ENCODE measurements at places on chromosomes 6 and 20. TPM values are rescaled to one million over a fixed set of nuclear protein-coding genes. Genes with fewer than 3 reads are reported as not detected.

GRCh38 chr6:163679012-163679660 lies 264.6 kb downstream of the QKI start:
- DNase-seq: no peak

DNA sequence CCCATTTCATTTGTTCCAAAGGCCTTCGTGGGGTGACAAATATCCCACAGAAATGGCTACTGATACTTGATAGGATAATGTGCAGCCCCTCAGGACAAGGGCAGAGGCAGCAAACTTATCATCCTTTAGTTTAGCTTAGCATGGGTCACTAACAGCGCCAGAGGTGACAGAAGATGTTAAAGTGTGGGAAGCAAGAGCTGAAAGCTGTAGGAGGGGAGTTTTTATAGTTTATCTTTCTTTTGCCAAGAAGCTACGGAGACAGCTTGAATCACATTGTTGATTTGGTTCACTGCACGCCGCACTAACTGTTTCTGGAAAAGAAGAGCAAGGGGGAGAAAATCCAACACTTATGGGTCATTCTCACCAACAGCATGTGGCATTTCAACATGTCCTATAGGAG lies 773.9 kb upstream of the MMS22L start:
- no peak for DNase-seq

DNA sequence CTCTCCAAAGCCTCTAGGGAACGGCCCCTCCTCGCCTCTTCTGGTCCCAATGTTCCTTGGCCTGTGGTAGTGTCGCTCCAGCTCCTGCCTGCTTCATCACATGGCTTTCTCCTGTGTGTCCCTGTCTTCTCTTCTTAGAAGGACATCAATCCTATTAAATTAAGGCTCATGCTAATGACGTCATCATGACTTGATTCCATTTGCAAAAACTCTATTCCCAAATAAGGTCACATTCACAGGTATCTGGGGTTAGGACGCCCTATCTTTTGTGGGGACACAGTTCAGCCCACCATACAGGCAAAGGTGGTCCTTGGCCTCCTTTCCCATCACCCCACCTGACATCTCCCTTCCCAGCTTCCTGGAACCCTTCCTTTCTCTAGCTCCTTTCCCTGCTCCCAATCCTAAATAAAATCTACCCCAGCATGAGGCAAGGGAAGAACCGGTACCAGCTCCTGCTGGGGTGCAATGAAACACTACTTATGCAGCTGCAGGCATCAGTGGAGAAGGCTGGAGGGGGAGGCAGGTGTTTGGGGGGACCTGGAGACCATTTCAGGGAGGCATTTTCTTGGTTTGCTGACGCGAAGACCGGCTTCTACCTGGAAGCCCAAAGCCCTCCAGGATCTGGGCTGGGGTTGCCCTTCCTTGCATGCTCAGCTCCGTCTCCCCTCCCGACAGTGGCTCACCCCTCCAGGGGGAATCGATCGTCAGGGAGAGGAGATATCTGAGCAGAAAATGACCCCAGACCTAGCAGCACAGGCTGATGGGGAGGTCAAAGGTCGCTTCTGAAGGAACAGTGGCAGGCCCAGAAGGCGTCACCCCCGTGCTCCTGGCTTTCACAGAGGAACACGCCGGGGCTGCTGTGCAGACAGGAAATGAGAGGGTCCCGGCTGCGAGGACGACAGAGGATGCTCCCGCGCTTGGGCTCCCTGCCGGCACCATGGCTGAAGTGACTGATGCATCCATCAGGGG lies 71.7 kb upstream of the QKI start:
- DNase-seq: no peak

Gene ADTRP
- 42.4 TPM for total RNA-seq

DNA sequence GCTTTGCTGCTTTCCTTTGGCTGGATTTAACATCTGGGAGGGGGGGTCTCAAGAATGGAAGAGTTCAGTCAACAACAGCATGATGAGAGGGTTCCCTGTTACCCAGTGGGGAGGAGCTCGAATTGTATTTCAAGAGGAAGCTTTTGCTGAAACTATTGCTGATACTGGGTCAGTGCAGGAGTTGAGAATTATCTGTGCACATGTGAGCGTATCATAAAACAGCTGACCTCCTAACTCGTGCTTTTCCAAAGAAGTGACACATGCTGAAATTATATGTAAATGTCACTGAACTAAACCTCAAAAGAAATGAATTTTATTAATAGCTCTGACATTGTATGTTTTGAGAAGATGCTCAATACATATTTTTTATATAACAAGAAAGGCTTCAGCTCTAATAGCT lies 96.3 kb downstream of the PHF3 start:
- no peak for DNase-seq

Gene HDDC2
- 83.1 TPM for total RNA-seq

- no peak for DNase-seq
Measured at GRCh38 chr6:15950962-15951569, 177.8 kb upstream of the MYLIP start.

GRCh38 chr20:51525241-51526105 lies 17.0 kb downstream of the NFATC2 start:
- DNase-seq: no peak

DNA sequence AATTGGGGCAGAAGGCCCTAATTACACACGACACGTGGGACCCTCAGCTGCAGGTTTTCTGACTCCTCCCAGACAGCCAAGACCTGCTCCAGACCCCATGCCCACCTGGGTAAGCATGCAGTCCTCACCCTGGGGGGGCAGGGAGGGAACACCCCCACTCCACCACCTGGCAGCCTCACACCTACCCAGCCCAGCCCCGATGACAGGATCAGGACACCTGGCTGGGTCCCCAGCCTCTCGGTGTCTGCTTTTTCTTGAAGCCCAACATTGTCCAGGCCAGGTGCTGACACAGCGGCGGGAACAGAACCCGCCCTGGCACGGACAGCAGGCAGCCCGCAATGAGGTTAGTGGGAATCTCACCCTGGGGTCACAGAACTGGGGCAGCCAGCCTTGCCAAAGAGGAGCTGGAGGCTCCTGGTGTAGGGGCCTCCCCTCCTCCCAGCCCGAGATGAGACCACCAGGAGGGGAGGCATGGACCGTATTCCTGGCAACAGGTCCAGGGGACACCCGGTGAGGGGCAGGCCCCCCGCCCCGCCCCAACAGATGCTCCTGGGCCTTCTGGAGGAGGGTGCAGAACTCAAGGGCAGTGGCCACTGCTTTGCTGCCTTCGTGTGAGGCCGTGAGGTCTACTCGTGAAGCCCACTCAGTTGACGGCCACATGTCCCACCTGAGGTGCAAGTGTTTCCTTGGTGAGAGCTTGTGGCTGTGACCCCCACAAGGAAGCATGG lies 103.8 kb downstream of the DLL1 start:
- DNase-seq: no peak

DNA sequence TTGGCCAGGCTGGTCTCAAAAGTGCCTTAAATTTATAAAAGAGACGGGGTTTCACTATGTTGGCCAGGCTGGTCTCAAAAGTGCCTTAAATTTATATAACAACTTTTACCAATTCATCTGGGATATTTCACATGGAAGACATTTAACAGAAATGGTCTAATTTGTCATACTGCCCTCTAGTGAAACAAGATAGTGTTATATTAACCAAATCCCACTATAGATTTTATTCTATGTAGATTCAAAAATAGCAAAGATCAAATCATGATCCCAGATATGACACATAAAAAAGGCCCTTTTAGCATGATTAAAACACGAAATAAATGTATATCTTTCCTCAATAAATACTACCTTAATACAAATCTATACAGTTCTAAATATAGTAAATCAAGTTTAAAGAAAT lies 102.8 kb upstream of the TFAP2D start:
- DNase-seq: no peak

DNA sequence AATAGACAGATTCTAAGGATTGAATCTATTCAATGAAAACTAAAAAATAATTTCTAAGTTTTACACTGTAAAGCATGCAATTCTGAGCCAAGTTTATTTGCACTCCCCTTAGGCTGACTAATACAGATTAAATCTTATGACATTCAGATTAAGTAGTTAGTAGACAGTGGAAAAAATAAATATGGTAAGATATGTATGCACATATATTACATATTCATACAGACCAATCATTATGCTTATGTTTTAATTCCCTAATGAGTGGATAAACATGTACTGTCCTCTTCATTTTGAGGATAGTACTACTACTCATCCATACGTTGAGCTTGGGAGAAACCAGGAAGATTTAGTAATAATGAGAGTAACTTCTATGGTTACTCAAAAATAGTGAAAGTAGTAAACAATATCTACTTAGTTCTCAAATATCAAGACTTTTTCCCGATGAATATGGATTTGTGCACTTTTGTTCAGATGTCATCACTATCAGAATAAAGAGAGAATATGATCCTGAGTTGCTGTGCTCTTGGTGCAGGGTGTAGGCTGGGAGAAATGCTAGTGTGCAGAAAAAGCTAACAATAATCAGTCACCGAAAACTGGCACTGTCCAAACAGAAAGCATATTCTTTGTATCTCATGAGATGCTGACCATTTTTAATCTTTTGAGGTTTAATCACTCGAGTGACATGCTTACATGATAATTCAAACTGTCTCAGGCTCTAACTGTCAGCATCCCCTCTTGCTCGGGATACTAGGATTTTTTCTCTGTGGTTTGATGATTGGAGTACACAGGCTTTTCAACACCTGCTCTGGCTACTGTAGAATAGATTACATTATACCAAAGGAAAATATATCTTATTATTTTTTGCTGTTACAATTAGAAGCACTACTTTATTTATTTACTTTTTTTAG lies 111.6 kb downstream of the EPHA7 start:
- DNase-seq: no peak

DNA sequence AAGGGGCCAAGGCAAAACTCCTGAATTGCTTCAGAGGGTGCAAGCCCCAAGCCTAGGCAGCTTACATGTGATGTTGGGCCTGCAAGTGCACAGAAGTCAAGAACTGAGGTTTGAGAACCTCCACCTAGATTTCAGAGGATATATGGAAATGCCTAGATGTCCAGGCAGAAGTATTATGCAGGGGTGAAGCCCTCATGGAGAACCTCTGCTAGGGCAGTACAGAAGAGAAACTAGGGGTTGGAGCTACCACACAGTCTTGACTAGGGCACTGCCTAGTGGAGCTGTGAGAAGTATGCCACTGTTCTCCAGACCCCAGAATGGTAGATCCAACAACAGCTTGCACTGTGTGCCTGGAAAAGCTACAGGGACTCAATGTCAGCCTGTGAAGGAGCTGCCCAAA lies 179.7 kb upstream of the GJE1 start:
- DNase-seq: no peak

DNA sequence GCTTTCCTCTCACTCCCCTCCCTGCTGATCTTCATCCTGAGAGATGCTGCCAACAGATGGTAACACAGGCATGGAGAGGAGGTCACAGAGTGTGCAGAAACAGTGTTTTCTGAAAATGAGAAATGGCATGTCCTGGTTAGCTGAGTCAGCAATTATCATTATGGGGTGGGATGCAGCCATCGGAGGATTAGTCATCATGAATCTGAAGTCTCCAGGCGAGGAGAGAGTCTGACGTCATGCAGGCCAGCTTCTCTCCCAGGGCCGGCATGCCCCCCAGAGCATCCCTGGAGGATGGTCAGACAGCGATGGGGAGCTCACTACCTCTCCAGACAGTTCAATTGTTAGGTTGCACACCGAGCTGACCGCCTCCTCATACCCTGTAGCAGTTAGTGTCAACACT lies 4.7 kb upstream of the GTSF1L start:
- DNase-seq: no peak

DNA sequence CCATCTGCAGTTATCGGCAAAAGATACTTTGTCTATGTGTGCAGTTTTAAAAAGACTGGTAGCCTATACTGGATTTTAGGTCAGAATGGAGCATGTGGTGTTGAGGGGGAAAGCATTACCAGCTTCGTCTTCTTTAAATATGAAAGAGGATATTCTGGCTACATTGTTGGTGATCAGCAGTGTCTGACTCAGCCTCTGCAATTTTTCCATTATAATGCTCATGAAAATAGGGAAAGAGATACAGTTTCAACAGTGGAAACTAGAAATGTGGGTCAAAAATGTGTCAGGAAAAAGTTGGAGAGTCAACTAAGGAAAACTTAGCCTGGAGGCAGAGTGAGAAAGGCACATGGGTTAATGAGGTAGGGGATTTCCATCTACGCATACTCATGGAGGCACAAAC lies 45.2 kb downstream of the HDGFL1 start:
- DNase-seq: no peak

DNA sequence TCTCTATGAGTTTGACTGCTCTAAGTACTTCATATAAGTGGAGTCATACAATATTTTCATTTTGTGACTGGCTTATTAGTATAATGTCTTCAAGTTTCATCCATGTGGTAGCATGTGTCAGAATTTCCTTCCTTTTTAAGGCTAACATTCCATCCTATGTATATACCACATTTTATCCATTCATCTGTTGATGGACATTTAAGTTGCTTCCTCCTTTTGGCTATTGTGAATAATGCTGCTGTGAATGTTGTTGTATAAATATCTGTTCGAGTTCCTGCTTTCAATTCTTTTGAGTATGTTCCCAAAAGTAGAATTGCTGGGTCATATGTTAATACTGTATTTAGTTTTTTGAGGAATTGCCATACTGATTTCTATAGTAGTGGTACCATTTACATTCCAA lies 79.5 kb downstream of the PTPRA start:
- no peak for DNase-seq

GRCh38 chr6:82270881-82271635 lies 23.5 kb upstream of the IBTK start:
- no peak for DNase-seq

Gene HLA-DQA2
- 5.7 TPM for total RNA-seq

DNA sequence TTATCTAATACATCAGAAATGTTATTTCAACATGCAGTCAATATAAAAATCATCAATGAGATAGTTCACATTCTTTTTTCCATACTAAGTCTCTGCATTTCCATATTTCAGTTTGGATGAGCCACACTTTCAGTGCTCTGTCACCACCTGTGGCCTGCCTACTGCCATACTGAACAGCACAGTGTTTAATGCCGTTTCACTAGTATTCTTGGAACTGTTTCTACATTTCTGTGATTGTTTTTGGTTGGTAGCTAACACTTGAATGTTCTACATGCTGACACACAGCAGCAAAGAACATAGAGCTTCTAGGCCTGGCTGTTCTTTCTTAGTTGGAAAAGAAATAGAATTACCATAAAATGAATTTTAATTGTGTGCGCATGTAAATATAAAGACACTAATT lies 61.4 kb upstream of the KIF25 start:
- no peak for DNase-seq

- no peak for DNase-seq
Measured at GRCh38 chr20:15162079-15162647, 824.8 kb upstream of the FLRT3 start.

Gene NKX2-2
- total RNA-seq: not detected

DNA sequence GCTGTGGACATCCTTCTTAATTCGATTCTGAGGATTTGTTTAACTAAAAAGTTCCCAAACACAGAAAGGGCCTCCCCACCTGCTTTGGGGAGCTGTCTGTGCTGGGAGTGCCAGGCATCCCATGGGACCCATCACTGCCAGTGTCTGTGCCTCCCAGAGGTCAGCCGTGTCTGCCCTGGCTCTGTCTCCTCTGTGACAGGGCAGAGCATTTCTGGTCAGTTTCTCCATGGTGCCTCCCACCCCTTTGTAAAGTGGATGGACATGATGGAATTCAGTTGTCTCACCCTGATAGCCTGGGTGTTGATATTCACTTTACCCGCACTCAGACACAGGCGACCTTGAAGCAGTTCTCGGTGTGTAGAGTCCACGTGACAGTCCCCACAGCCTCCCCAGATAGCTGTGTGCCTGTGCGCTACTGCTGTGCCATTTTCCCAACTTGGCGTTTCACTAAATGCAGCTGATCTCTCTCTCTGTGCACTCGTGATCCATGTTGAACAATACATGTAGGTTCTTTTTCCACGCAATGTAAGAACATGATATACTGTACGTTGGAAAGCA lies 70.5 kb downstream of the CDS2 start:
- no peak for DNase-seq

Gene SLC17A3
- not detected for total RNA-seq

Measured in ureter (tissue), 1 donor.